GM04503 (cell line): ENCODE measurements at places on chromosomes 13 and 19.

- DNase-seq: no peak
Observed at GRCh38 chr19:29417048-29417447, 108.7 kb upstream of the VSTM2B start.

DNA sequence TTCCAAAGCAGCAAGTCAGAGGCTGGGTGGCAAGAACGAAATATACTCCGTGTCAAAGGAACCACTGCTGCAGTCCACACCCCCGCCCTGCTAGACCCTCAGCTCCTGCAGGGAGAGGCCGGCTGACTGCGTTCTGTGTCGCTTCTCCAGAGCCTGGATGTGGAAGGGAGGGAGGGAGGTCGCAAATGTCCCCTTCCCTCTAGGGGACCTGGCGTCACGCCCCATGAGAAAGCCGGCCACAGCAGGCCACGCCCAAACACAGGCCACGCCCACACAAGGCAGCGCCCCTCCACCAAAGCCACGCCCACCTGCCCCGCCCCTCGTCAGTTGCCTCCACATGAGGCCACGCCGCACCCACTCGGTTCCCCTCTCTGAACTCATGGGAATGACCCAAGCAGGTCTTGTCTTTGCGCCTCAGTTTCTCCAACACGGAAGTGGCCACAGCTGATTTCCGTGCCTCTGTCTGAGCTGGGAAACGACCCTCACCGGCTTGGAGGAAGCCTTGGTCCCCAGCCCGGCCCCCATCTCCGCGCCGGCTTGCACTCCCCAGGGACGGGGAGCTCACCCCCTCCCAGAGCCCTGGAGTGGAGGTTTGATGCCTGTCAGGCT lies 38.4 kb upstream of the TCF3 start:
- no peak for DNase-seq

DNA sequence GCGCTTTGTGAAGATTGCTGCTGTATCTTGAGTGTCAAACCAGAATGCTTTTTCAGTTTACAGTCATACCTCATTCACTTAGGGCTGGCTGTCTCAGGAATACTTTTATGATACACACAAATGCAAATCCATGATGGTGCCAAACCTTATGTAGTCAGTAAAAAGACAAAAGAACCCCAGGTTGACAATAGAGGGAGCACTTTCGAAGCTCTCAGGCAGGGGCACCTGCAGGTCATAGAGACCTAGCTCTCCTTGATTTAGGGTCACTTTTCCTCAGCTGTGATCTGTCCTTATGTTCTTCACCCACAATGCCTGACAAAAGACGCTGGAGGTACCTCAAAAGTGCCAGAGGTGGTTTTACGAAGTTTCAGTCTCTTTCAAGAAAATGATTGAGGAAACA lies 172.2 kb downstream of the DNAJC15 start:
- DNase-seq: no peak

- DNase-seq: no peak
Observed at GRCh38 chr13:24274452-24275021, 34.8 kb upstream of the C1QTNF9 start.

- no peak for DNase-seq
Observed at GRCh38 chr13:102993348-102993747, 72.9 kb downstream of the SLC10A2 start.

GRCh38 chr19:30760014-30760413 lies 387.8 kb downstream of the ZNF536 start:
- no peak for DNase-seq

DNA sequence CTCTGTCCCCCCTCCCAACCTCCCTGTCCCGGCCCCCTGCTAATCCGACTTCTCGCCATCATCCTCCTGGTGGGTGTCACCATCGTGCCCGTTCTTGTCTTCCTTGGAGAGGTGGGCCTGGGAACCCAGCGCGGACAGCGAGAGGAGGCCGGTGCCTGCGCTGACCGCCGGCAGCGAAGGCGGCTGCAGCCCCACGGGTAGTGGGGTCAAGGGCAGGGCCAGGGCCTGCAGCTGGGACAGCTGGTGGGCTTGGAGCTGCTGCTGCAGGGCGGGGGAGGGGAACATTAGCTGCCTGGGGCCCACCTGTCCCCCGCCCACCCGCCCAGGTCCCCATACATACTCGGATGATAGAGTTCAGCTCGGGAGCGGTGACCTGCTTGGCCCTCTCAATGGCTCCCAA lies 8.5 kb downstream of the TLE5 start:
- no peak for DNase-seq

GRCh38 chr19:17296976-17297375 lies 6.2 kb downstream of the ABHD8 start:
- no peak for DNase-seq

- DNase-seq: no peak
Observed at GRCh38 chr13:22111152-22111783, 440.4 kb downstream of the FGF9 start.

DNA sequence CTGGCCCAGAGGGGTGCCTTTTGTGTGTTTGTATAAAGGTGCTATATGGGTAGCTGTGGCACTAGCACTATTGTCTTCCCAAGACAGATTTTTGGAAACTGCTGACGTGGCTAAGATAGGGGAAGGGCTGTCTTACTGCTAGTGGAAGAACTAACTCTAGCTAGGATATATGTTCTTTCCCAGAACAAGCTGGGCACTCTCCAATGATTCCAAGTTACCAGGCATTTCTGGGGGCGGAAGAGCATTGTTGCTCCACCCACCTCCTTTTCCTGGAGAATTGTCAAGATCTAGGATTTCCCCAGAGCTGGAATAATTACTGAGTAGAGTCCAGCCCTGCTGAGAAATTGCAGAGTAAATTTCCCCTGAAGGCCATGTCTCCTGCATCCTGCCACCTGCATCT lies 408.3 kb downstream of the KLF5 start:
- DNase-seq: no peak

DNA sequence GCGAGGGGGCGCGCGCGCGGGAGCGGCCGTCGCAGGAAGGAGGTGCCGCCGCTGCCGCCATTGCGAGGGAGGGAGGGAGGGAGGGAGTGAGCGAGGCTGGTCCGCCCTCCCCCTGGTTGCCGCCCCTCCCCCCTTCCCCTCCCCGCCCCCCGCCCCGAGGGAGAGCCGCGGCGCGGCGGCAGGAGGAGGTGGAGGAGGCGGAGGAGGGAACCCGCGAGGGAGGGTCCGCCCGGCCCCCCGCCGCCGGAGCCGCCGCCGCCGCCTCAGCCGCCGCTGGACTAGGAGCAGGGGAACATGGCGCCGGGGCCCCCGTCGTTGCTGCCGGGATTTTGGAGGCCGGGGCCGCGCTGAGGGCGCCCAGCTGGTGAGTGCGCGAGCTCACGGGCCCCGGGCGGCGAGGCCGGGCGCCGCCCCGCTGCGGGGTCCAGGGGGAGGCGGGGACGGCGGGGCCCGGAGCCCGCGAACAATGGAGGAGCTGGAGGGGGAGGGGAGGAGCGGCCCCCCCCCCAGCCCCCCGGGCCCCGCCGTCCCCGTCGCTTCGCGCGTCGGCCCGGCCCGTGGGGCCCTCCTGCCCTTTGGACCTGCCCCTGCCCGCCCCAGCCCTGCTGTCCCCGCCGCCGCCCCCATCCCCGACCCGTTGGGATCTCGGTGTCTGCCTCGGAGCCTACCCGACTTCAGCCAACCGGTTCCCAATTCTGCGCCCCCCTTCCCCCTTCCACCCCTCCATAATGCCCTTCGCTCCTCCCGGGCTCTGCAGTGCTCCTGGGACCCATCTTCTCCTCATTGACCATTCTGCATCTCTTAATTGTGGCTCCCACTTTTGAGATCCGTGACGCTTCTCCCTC lies at the start of gene ARHGAP35:
Gene ARHGAP35 (plus strand): TSS at position 152 of the 845 bp plus-strand sequence. CDS start 57,679 bp downstream, outside the sequence.
- DNase-seq: no peak

GRCh38 chr13:60645676-60646075 lies 248.7 kb downstream of the TDRD3 start:
- no peak for DNase-seq

GRCh38 chr13:24275041-24275440 lies 34.3 kb upstream of the C1QTNF9 start:
- DNase-seq: no peak

DNA sequence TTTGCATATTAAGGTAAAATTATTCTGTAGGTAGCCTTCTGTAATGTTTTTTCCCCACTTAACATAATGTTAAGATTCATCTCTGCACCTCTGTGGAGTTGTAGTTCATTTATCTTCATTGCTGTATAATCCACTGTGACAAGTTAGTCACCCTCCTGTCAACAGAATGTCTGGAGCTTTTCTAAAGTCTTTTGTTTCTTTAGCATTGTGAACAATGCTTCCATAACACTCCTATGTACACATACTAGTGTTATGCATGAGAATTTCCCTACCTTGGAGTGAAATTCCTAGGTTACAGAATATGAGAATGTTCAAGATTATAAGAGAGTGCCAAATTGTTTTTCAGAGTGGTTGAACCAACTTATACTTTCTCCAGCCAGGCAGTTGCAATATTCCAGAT lies 113.5 kb downstream of the COG6 start:
- DNase-seq: no peak

GRCh38 chr19:42245231-42245630 lies 2.8 kb upstream of the GSK3A start:
- DNase-seq: no peak

DNA sequence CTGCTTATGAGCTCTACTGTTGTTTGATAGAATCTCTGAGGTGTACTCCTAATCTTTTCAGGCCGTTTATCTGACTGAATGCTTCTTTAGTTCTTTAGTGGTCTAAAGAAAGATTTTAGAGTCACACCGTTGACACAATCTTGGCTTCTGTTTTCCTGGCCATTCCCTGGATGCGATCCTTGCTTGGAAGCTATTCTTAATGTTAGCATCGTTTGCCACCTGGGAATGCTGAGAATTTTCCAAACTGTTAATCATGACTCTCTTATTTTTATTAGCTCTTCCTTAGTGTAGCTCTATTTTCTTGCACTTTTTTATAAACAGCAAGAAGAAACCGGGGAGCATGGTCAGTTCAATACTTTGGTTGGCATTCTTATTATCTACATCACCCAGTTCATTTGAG lies 281.0 kb upstream of the PCDH20 start:
- no peak for DNase-seq

GRCh38 chr19:51794885-51795490 lies at the start of gene FPR3:
Gene FPR3 (plus strand): TSS chr19:51795157. CDS start chr19:51823749, 28,592 bp downstream.
- DNase-seq: no peak

DNA sequence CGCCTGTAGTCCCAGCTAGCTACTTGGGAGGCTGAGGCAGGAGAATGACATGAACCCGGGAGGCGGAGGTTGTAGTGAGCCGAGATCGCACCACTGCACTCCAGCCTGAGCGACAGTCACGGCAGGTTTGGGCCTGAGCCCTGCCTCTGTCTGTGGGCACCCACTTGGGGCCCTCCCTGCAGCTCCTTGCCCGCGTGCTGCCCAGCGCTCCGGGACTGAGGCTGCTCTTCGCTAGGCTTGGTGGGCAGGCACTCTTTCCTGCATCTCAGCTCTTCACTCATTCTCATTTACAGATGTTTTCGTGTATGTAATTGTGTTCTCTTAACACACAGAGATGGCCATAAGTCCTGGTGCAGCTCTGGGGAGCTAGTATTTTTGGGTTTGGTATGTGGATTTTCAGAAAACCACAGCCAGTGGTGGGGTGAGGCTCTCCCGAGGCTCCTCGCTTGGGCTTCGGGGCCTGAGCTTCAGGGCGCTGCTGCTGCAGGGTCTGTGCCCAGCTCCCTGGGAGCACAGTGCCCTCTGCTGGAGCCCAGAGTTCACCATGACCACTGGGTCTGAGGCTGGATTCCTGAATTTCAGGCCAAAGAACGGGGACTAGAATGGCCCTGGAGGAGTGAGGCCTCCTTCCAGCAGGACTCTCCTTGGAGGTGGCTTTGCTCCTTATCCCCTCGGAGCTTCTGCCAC lies 15.2 kb downstream of the UPF1 start:
- peak; percentile 54 for DNase-seq

- no peak for DNase-seq
Observed at GRCh38 chr13:113898391-113898790, 34.5 kb upstream of the GAS6 start.

- peak; percentile 10 for DNase-seq
Observed at GRCh38 chr13:103282571-103283450, 216.6 kb upstream of the SLC10A2 start.

DNA sequence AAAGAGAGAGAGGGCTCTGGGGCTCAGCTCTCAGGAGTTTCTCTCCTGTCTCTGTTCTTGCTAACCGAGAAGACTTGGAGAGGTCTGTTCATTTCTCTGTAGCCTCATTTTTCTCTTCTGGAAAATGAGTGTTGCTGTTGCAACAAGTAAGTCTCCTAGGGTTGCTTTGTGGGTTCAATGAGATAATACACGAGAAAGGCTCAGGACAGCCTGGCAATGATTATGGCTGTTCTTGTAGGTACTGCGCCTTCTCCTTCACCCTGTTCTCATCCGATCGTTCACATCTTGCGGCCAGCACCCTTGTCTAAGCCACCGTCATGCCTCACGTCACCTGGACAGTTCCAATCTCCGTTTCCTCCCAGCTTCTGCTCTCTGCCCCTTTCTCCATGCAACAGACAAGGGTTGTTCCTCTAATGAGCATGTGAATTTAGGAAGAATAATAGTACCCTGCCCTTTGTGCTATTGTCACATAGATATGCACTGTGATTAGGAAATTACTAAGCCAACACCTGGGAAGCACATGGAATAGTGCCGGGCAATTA lies 4.2 kb downstream of the C5AR1 start:
- DNase-seq: no peak

GRCh38 chr19:33622505-33622808 lies 704 bp downstream of the CHST8 start:
- no peak for DNase-seq

GRCh38 chr19:12648088-12648487 lies 18.5 kb downstream of the MAN2B1 start:
- no peak for DNase-seq

GRCh38 chr13:103386341-103386740 lies 320.1 kb upstream of the SLC10A2 start:
- DNase-seq: no peak

DNA sequence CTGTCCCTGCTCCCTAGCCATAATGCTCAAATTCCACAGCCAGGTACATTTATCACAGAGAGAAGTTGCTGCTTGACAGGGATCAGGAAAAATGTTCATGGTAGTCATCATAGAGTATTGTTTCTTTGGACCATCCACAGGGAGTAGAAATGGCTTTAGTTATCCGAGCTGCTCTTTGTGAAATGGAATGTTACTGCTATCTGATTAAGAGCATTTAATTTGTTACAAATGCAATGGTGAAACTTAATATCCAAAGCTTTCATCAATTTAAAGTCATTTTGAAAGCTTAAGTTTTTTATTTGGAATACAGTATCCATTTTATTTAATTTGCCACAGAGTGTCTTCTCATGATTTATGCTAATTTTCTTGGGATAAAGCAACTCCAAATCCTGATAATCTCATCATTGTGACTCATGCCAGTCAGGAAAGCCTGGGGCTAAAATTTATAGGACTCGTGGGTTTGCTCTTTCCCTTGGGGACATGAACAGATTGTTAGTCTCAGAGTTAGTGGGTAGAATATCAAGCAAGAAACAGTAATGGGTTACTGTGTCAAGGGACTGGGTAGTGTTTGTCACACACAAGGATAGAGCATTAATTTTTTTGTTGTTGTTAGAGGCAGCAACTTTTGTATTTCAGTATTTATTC lies 59.8 kb downstream of the SCEL start:
- DNase-seq: no peak

- DNase-seq: no peak
Observed at GRCh38 chr13:79386125-79386826, 19.8 kb downstream of the RBM26 start.

GRCh38 chr13:114019367-114019766 lies 45.5 kb upstream of the C13orf46 start:
- DNase-seq: no peak
